ENCODE measurements at places on chromosomes 16 and 17.
A peak's percentile ranks its signal among the peaks of the same experiment; 100 is the strongest.

DNA sequence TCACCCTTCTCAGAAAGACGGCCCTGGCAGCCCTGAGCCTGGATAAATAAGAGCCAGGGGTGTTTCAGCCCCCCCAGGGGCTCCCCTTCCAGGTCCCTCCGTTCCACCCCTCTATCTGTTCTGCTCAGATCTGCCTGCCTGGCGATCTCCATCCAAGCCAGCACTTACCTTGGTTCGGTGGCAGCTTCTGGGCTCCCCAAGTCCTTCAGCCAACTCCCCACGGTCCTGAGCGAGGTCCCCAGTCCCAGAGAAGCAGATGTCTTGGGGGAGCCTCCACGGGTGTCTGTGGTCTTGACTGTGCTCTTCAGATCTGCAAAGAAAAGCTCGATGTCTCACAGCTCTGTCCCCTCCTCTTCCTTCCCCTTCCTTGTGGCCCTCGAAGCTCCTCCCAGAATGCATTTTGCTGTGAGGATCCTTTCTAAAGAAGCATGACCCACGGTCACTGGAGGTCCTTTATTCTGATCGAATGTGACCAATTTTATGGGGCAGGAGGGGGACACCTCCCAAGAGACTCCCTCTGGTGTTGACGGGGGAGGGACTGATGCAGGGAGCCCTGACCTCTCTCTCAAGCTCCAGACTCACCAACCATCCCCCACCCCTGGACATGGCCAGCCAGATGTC, at the start of gene PIK3R6:
Gene PIK3R6, minus strand, starts transcription at position 314 of the 621 bp plus-strand sequence. CDS start 17,880 bp downstream, outside the sequence.
- no peak for DNase-seq

GRCh38 chr17:50169121-50169764, 3.4 kb downstream of the SGCA start:
- peak; percentile 28 for DNase-seq

DNA sequence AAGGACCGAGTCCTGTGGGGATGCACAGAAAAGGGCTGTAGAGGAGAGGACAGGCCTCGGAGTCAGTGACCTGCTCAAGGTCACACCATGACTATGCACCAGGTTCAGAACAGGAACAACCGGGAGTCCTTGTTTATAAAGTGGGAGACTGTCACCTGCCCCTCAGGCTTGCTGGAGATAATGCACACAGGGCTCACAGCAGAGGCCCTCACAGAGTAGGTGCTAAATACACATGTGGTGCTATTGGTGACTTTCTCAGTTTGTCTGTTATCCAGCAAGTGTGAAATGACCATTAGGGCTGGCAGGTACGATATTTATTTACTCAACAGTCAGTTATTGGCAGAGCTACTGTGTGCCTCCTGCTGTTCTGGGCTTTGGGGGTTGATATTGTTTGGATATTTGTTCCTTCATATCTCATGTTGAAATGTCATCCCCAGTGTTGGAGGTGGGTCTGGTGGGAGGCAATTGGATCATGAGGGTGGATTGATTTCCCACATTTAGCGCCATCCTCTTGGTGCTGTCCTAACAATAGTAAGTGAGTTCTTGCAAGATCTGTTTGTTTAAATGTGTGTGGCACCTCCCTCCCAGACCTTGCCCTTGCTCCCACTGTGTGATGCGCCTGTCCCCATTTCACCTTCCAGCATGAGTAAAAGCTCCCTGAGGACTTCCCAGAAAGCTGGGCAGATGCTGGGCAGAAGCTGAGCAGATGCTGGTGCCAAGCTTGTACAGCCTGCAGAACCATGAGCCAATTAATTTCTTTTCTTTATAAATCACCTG, 162.1 kb upstream of the MPHOSPH6 start:
- DNase-seq: no peak

DNA sequence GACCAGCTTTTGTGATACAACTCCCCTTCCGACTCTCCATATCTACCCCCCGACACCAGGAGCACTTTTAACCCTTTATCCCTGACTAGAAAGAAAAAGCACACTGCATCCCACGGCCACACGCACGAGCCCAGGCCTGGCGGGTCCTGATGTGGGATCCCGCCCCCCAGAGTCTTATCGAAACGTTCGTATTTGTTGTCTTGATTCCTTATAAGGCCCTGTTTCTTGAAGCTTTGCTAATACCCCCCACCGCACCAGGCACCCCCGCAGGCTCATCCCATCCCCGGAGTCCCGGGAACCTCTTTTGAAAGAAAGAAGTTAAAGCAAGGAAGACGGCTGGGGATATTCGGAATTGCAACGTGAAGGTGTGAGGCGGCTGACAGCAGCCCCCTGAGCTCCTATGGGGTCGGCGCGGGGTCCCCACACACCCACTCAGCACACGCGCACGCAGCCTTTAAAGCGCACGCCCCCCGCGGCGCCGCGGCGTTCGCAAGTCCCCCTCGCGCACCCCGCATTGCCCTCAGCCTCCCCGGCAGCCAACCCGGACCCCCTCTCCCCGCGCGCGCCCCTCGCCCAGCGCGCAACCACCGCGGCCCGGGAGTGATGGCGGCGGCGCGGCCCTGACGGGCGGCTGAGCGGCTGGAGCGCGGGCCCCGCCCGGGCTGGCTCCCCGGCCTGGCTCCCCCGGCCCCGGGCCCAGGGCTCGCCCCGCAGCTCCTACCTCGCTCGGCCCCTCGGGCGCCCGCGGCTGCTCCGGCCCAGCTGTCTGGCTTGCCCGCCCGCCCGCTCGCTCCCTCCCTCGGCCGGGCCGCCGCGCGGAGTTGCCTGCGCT, 448 bp downstream of the STAT5B start:
- DNase-seq: peak; percentile 39

Measured in stimulated activated CD4-positive, alpha-beta T cell treated with anti-CD3 and anti-CD28 coated beads, Interleukin-15, amount 100 ng/mL, for 1 hour (primary cell).